ENCODE measurements at places on chromosomes 1 and 21.

- DNase-seq: no peak
Measured at GRCh38 chr1:228031276-228031995, 24.6 kb downstream of the WNT3A start.

GRCh38 chr1:40422630-40423263 is 27.5 kb upstream of the ZFP69B start:
- DNase-seq: no peak

DNA sequence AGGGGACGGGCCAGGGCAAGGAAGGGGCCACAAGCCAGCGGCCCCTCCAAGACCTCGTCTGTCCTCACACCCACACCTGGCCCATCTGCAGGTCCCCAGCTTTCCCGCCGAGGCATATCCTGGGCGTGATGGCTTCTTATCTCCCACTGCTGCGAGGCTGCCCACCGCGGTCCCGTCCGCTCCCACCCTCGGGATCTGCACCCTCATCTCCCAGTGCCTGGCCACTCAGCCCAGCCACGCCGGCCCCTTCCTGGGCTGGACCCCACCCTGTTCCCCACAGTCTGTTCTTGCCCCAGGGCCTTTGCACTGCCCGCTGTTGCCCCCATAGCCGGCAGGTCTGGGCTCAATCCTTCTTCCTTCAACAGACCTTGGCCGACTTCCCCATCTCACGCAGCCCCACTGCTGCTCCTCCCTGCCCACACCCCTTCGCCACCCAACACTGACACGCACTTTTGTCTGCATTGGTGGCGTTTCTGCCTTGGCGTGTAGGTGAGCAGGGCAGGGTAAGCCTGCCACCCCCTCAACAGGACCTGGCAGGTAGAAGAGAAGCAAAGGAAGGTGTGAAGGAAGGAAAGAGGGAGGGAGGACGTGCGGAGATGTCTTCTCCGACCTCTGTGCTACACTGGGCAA is 4.4 kb upstream of the TTC34 start:
- no peak for DNase-seq

DNA sequence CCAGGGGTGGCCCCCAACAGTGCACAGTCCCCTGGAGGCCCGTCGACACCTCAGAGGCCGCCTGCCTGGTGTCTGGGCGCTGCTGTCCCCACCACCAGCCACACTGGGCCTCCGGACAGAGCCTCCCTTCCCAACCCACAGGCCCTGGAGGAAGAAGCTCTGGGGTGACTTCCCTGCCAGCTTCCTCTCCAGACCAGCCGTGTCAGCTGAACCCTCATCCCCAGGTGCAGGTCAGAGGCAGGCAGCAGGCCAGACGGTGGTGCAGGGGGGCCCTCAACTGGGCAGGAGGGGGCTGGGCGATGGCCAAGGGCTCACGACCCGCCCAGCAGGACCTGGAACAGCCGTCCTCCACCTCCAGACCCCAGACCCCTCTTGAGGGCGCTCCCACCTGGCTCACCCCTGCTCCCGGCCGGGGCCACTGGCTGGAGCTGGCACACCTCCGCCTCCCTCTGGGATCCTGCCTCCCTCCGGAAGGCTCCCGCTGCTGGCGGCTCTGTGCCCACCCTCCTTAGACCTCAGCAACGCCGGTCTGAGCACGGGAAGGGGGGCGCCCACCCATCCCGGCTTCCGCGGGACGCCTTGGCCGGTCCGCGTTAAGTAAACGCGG is 520 bp downstream of the TNFRSF18 start:
- no peak for DNase-seq

DNA sequence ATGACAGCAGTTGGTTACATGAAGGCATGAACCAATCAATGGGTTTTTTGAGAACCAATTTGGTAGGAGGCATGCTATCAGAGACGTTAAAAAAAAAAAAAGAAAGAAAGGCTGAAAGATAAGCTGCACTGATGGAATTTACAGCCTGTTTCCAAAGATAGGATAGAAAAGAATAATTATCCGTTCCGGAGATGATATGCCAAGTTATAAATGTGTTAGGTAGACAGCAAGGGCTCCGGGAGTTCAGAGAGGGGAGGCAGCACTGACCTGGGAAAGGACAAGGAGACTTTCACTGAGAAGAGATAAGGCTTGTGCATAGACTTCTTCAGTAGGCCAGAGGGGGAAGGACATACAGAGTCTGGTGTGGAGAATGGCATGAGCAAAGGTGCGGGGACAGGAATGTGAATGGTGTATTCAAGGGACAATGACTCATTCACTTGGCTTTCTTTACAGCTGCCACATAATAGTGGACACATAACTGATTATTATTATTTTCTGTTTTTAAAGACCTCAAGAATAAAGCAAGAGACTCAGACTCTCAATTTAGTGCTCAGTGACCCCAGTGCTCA is 24.8 kb upstream of the ACBD6 start:
- no peak for DNase-seq

DNA sequence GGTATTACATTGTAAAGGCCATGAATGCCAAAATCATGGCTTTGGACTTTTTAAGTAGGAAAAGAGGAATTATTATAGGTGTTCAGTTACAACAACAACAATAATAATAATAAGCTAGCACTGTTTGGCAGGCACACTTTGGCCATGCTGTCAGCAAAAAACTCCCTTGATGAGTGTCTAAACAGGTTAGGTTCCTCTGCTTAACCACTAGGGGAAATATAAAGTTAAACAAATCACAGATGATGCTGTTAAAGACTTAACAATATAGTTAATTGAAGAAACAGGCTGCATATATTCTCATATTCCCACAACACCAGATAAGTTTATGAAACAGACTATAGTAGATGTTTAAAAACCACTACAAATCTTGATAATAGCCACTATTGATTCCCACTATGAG is 46.4 kb downstream of the RGS21 start:
- no peak for DNase-seq

GRCh38 chr1:112465122-112465521 is 43.6 kb upstream of the WNT2B start:
- DNase-seq: no peak

Measured in anterior cingulate cortex (tissue), 58 donors.